ENCODE measurements at places on chromosomes 6 and 20.

DNA sequence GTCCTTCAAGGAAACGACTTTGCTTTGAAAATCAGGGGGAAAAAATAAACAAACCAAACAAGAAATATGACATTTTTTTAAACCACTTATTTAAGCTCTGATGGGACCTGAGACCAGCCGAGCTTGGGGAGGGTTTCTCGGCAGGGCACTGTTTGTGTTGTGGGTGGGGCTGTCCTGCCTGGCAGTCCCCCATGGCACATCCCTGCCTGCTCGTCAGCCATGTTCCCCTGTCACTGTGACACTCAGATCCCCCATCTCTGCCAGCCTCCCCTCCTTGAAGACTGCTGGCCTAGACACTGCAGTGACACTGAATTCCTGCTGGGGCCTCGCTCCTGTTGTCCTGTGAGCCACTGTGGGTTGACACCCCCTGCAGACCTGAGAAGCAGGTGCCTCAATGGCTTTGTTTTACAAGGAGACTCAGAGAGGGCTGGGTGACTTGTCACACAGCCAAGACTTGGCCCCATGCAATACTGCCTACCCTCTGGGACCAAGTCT is 95.1 kb upstream of the PTPN1 start:
- no peak for DNase-seq

DNA sequence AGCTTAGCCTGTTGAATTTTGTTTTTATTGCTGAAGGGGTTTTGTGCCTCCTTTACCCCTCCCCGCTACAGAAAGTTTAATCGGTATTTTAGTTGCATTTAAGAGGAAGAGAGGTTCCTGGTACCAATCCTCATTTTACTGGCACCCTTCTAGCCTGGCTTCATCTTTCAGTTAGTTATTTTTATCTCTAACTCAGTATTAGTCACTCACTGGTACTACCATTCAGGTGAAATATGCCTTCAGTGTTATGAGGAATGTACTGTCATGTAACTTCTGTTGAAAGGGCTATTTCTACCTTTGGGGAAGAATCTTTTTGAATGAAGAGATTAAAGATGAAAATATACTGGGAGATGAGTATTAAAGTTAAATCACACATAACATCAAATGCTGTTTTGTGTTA is 211.8 kb downstream of the CDKAL1 start:
- no peak for DNase-seq

DNA sequence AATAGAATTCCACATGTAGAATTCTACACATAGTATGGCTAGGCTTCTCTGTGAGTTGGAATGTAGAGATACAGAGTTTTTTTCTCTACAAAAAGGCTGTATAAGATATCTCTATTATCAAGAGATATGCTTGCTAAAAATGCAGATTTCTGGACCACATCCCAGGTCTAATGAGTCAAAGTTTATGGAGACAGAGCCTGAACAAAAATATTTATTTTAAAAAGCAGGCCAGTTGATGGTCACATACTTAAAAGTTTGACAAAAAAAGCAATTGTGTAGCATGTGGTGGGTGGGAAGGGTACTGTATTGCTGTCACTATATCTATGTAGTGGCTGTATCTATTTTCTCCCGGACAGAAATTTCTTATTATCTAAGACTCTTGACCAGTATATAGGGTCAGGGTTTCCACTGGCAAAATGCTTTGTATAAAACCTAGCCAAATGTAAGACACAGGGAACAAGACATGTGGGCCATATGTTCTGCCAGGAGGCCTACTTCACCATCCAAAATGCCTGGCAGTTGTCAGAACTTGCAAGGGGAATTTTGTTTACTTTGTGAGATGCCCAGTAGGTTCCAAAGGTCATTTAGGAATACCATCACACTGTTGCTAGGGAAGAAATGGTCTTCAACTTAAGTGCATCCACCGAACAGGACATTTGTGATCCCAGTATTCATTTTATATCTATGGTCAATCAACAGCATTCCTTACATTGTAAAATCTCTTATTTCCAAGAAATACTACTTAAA is 60.6 kb downstream of the SHPRH start:
- DNase-seq = no peak

DNA sequence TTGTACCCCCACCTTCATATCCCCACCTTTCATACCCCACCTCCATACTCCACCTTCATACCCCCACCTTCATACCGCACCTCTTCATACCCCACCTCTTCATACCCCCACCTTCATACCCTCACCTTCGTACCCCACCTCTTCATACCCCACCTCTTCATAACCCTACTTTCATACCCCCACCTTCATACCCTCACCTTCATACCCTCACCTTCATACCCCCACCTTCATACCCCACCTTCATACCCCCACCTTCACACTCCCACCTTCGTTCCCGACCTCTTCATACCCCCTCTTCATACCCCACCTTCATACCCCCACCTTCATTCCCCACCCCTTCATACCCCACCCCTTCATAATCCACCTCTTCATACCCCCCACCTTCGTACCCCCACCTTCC is 92.9 kb upstream of the NAA20 start:
- DNase-seq = no peak

DNA sequence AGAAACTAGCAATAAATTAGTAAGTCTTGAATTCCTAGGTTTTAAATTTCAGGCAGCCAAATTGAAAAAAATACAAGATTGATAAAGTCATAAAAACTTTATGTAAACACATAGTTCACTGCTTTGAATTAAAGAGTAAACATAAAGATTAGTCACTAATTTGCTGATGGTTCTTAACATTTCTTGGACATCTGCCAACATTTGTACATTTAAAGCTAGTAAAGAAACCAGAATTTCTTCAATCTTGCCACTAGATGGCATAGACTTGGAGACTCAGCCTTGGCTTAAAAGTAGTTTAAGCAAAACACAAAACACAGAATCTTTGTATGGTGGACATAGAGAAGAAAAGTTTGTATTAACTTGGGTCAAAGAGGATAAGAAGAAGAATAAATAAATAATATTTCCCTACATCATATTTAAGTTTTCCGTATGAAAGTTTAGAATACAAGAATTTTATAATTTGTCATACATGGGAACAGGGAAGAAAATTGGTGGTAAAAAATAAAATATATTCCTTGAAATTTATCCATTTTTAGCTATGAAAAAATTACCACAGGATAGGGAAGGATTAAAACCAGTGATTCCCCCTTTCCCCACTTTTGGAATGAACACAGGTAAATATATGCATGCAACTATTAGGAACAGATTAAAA is 41.7 kb upstream of the FAM135A start:
- peak; percentile 60 for DNase-seq

DNA sequence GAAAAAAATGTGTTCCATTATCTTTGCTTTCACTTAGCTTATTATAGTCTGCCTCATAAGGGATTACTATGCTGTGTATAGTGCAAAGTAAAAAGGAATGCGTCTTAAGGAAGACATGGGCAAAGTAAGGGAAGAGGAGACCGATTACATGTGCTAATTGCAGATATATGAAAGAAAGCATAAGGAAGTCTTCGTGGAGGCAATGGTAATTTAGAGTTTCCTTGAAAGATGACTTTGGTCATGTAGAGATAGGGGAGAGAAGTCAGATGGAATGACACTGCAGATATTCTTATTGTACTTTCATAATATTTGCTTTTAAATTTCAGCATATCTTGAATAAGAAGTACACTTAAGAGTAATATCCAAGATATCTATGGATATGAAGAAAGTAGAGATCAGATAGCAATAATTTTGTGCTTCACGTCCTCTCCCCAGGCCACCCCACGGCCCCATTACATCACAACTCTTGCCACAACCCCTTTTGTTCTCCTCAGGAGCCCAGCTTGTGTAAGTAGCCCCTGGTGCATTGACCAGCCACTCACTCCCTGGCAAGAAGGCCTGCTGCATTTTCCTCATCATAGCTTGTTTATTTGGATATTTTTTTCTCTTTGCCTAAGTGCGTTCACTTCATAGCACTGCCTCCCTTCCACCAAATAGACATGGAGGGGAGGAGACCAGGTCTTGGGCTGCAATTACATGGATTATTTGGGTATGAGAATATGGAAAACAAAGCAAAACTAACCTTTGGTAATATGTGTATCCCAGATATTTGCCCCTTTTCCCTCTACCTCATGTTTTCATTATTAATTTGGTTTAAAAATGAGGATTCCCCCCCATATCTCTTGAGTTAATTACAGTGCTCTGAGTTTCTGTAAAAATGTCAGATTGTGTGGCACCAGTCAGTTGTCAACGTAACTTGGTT is 30.7 kb upstream of the COL10A1 start:
- no peak for DNase-seq

GRCh38 chr6:73177221-73177944 is 47.9 kb downstream of the KHDC1L start:
- DNase-seq = no peak

DNA sequence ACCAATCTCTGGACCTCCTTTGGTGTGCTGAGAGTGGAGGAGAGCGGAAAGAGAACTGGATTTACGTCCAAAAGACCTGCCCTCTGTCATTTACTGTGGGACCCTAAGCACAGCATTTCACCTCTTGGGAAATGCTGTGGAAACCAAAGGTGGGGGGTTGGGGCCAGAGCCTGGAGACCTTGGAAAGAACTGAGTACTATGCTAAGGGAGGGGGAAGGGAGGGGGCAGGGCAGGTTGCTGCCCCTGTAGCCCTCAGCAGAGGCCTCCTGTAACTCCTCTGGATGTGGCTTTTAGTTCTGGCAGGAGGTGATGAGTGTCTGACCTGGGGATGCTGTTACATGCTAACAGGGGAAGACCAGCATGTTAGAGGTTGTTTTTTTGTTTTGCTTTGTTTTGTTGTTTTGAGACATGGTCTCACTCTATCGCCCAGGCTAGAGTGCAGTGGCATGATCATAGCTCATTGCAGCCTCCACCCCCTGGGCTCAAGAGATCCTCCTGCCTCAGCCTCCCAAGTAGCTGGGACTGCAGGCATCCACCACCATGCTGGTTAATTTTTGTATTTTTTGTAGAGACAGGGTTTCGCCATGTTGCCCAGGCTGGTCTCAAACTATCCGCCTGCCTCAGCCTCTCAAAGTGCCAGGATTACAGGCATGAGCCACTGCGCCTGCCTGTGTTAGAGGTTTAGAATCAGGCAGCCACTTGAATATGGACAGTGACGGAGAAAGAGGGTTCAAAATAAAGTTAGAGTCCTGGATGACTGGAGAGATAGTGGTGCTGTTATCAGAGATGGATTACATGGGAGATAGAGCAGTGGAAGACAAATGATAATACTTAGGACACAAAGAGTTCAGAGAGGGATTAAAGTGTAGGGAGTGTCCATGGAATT is 18.4 kb upstream of the PARD6B start:
- DNase-seq = no peak

DNA sequence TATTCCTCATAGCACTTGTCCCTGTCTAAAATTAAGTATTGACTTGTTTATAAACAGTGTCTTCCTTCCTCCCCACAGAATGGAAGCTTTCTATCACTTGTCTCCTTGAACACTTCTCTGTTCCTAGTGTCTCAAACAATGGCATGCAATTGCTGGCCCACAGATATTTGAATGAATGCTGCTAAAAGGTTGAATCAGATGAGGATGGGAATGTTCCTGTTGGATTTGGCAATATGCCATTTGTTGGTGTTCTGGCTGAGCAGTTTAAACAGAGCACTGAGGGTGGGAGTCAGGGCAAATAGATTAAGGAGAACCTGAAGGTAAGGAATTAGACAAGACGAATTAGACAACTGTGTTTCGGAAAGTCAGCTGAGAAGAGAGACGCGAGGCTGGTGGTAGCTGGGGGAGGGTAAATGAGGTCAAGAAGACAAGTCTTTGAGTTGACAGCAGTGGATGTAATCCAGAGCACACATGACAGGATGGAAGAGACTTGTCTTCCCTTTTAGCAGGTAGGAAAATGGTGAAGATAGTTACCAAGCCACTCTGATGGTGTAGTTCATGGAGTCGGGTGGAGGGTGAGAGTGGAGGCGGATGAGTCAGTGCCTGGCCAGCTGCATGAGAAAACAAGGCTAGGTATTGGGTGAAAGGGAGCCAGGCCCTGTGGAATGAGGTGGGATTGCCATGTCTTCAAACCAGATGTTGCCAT is 58.3 kb upstream of the GNRH2 start:
- no peak for DNase-seq

- DNase-seq = no peak
These were observed 55.2 kb upstream of the TTPAL start for GRCh38 chr20:44420497-44420896.

GRCh38 chr20:50144362-50144761 is 9.2 kb downstream of the PEDS1 start:
- DNase-seq = no peak

DNA sequence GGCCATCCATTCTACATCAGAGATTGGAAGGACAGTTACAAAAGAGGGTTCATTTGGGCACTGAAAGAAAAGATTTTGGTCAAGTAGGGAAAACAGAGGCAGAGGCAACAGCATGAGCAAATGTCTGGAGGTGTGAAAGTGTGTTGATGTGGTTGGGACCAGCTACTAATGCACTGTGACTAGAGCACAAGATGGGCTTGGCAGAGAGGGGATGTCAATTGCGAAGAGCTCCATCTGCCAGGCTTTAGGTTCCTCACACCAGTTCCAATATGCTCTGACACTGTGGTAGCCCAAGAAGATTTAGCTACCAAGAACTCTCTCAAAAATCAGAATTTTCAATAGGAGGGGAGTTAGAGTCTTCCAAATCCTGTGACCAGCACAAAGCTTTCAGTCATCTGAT is 42.1 kb downstream of the TRAF3IP2 start:
- DNase-seq = no peak

- no peak for DNase-seq
These were observed 45.7 kb upstream of the TRAF3IP2 start for GRCh38 chr6:111651185-111652034.

DNA sequence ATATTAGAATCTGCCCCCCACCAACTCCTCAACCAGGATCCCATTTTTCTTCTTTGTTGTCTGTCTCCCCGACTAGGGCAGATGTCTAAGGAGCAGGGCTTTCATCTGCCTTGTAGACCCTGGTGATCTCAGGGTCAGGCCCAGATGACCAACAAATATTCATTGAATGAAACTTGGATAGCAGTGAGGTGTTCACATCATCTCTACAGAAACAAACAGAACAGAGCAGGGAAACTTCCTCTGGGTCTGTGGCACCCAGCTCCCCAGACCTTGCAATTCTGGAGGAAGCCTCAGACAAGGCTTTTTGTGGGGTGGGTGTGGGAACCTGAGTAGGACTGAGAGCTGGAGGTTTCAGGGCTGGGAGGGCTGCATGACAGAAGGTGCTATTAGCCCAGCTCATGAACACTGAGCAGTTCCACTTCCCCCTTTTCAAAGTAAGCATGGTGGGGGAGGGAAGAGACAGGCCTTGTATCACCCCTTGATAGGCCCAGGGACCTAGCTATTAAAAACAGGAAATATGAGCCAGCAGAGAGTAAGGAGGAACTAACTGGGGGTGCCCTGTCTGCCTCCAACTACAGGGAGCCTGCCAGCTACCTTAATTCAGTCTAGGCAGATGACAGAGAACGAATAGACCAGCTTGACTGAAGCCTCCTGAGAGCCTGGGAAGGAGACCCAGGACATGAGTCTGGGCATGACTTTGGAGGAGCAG is 37.3 kb upstream of the TOP1 start:
- no peak for DNase-seq
